BJ (cell line): ENCODE measurements at places on chromosomes 3 and 15. TPM values are rescaled to one million over a fixed set of nuclear protein-coding genes. Genes with fewer than 3 reads are reported as not detected.

DNA sequence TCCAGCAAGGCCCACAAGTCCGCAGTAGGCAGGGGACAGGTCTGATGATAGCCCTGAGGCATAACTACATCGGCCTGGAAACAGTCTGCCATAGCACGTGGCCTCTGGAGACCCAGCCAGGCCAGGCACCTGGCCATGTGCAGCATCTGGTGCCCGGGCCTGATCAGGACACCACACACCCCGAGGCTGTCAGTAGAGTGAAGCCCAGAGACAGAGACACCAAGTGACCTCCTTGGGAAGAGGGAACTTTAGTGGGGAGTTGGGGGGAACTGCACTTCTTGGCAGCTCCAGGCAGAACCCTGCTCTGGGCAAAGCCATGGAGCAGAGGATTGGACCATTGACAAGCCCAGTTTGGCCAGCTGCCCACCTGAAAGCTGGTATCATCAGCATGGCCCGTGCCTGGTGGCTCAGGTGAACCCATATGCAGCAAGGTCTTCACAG is 1.2 kb downstream of the SHISA5 start:
- no peak for DNase-seq

- no peak for DNase-seq
Measured at GRCh38 chr3:49903451-49904424, at the start of gene MST1R. TSS of gene MST1R (minus strand) at chr3:49903873. CDS start at chr3:49903609, 264 bp downstream.

DNA sequence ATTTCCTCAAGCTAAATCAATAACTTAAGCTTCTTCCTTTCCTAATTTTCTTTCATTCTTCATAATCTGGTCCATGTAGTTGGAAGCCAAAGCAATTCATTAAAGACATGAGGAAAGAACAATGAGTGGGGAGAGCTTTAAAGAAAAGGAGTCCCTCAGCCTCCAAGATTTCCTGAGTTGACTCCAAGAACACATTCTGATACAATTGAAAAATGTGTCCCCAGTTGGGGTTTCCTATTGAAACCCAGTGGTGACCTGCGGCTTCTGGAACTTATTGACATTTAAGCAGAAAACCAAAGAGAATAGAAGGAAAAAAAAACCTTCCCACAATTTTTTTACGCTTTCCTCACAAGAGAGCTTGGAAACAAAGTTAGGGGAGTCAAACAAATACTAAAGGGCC is 37.0 kb downstream of the ATP8B4 start:
- no peak for DNase-seq

DNA sequence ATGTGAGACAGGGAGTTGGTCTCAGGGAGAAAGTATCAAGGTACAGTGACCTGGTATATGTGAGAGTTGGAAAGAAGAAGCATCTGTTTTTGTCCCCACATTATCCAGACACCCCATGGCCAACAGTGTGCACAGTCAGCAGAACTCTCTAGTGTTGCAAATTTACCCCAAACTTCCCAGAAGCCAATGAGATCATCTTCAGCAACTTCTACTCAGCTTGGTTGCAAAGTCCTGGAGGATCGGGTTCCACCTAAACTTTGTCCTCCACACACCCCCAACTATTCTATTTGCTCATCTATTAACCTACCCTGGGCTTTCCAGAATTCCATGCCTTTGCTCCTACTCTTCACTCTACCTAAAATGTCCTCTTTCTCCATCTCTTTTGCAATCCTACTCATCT is 15.7 kb downstream of the RBSN start:
- no peak for DNase-seq

DNA sequence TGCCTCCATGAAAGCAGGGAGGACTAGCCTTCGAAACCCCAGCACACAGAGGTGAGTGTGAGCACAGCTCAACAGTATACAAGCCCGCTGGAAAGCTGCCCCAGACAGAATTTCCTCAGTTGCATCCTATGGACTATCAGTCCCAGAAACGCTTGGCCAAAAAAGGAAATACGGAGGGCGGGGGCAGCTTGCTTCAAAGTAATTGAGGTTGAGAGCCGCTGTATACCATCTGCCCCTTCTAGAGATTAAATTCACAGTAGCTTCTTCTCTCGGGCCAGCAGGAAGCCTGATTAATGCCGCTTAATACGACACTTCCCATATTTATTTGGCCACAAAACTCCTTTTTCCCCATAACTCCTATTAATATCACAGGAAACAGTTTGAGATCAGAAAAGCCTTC is 88.7 kb downstream of the LIPC start:
- no peak for DNase-seq

DNA sequence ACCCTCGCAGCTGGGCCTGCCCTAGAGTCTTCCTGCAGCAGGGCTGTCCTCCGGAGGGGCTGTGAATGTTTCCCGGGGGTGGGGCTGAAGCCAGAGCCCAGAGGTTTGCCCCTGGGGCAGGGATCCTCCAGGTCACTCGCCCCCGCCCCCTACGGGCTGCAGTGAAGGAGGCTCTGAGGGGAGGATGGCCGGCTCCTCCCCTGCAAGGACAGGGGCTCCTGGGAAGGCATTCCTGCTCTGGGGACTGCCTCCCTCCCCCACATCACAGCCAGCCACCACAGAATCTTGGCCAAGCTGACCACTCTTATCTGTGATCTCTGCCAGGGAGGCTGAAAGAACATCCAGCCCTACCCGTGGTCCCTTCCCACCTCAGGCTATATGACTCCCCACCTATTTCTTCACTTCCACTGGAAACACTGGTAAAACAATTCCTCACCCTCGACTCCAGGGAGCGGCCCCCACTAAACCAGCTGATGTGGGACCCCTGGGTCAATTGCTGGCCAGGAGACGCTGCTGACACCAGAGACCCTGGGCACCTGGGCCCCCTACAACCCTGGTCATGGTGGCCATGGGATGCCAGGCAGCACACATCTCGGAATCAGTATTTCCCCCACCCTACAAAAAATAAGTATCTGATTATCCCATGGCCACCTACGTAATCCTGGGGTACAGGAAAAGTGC is 66.0 kb downstream of the HMCES start:
- no peak for DNase-seq

GRCh38 chr15:94579286-94579685 is 347.9 kb downstream of the MCTP2 start:
- no peak for DNase-seq

GRCh38 chr3:170844377-170844776 is 25.6 kb downstream of the RPL22L1 start:
- DNase-seq = no peak

GRCh38 chr3:188037195-188037718 is 116.7 kb upstream of the LPP start:
- no peak for DNase-seq

DNA sequence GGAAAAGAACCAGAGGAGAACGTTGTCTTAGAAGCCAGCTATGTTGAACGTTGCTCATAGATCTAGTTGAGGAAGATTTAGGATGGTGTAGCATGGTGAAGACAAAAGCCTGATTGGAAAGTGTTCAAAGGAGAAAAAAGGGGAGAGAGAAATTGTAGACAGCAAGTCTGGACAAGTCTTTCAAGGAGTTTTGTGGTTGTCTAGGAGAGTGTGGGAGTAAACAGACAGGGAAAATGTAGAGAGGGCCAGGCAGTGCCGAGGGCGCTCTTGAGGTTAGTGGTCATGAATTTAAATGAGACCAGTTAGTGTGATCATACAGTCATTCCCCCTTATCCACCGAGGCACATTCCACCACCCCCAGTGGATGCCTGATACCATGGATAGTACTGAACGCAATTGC is 167.5 kb upstream of the IL12A start:
- DNase-seq = no peak

GRCh38 chr3:49775538-49775937 is 10.8 kb downstream of the IP6K1 start:
- no peak for DNase-seq

DNA sequence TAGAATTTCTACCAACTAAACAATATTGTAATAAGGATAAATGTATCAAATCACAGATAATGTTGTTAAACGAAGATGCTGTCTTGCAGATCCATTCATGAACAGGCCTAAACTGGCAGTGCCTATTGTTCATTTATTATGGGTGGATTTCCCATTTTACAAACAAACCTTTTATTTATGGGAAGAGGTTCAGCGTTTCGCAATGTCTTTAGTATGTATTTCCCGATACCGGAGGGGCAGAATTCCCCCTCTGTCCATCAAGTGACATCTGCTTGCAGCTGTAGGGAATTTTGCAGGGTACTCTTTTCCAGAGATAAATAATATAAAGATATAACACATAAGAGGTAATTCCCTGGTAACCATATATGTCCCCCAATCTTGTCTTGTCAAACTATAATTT is 5.7 kb downstream of the CEP19 start:
- no peak for DNase-seq

- DNase-seq = no peak
Measured at GRCh38 chr3:127388427-127388826, 100.6 kb upstream of the PRR20G start.

DNA sequence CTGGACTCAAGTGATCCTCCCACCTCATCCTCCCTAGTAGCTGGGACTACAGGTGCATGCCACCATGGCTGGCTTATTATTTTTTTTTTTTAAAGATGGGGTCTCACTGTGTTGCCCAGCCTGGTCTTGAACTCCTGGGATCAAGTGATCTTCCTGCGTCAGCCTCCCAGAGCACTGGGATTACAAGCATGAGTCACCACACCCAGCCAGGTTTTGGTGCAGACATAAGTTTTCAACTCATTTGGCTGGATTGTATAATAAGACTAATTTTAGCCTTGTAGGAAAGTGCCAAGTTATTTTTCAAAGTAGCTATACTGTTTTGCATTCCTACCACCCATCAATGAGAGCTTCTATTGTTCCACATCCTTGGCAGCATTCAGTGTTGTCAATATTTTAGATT is 32.1 kb downstream of the BUB1B start:
- DNase-seq = peak; percentile 9

DNA sequence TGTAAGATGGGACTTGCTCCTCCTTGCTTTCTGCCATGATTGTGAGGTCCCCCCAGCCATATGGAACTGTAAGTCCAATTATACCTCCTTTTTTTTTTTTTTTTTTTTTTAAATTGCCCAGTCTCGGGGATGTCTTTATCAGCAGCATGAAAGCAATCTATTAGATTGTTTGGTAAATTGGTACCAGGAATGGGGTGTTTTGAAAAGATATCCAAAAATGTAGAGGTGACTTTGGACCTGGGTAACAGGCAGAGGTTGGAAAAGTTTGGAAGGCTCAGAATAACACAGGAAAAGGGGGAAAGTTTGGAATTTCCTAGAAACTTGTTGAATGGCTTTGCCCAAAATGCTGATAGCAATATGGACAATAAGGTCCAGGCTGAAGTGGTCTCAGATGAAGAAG is 545.8 kb upstream of the ALCAM start:
- DNase-seq = no peak

GRCh38 chr3:114983248-114983647 is 163.8 kb downstream of the ZBTB20 start:
- DNase-seq = no peak

- no peak for DNase-seq
Measured at GRCh38 chr15:38072348-38073177, 138.1 kb downstream of the TMCO5A start.

- DNase-seq = no peak
Measured at GRCh38 chr3:120640231-120640630, 41.8 kb downstream of the HGD start.

GRCh38 chr3:52310861-52311575 is 5.1 kb upstream of the DNAH1 start:
- DNase-seq = no peak

The TF gene
- 0.15 and 0.36 TPM in 2 replicates for polyA plus RNA-seq

The MUSTN1 gene
- polyA plus RNA-seq = not detected in 2 replicates

The NTRK3 gene
- polyA plus RNA-seq = 0.10 and 0.12 TPM in 2 replicates

The AADACL2 gene
- not detected in 2 replicates for polyA plus RNA-seq

The FOXB1 gene
- polyA plus RNA-seq = not detected in 2 replicates

The CX3CR1 gene
- polyA plus RNA-seq = 0.45 and 0.51 TPM in 2 replicates

The NIPA2 gene
- polyA plus RNA-seq = 46.6 and 67.5 TPM in 2 replicates

The ZIC1 gene
- 19.5 and 28.5 TPM in 2 replicates for polyA plus RNA-seq
